ENCODE measurements at places on chromosomes 2 and 18. TPM values are rescaled to one million over a fixed set of nuclear protein-coding genes. Genes with fewer than 3 reads are reported as not detected.

LAPTM4A gene
- 214 TPM for polyA plus RNA-seq

ACADL gene
- 0.68 TPM for polyA plus RNA-seq

TMEM182 gene
- polyA plus RNA-seq: 2.9 TPM

CAPN13 gene
- polyA plus RNA-seq: 0.50 TPM

PARD6G gene
- polyA plus RNA-seq: 6.9 TPM

IL36A gene
- not detected for polyA plus RNA-seq

DNA sequence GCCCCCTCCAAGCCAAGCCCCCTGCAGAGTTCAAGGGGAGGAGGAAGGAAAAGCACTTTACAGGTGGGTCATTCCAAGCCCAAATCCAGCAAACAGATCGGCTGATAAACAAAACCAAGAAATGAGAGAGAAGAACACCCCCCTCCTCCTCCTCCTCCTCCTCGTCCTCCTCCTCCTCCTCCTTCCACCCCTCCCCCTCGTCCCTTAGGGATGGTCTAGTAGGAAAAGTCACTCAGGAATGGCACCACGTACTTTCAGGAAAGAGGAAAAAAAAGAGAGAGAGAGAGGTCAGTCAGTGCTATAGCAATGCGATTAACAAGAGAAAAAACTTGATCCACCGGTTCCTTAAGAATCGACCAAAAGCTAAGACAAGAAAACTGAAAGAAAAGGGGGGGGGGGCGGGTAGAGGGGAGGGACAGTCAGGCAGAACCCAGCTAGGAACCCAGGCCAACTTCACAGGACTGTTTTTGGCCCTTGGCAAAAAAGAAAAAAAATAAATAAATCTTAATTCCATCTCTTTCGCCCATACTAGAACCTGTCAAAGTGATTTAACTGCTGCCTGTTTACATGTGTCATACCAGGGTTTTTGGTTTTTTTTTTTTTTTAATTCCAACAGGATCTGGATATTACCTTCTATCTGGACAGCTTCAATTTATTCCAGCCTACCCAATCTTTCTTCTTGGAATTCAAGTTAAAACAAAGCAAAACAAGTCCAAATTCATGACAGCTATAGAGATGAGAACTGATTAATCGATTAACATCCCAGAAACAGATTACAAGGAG, 906 bp downstream of the IKZF2 start:
- DNase-seq: peak; percentile 79

GRCh38 chr2:235000426-235001236, 48.8 kb downstream of the SH3BP4 start:
- no peak for DNase-seq

- DNase-seq: peak; percentile 74
Measured at GRCh38 chr2:152336119-152336853, 1.3 kb downstream of the FMNL2 start.

DNA sequence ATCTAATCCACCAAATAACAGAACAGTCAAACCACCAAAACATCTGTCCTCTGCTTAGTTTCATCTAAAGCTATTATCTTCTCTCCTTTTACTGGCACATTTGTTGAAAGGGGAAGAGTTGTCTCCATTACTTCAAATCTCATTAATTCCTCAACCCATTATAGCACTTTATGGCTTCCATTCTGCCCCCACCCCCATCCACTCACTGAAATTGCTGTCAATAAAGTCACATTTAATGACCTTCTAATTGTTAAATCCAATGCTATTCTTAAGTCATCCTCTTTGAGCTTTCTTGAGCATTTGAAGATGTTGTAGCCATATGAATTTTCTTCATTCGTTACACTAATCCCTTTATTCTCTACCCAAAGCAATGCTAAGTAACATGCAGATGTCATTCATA, 5.2 kb downstream of the OXER1 start:
- DNase-seq: no peak

- no peak for DNase-seq
Measured at GRCh38 chr2:65507102-65508069, 75.0 kb upstream of the SPRED2 start.

GRCh38 chr2:160952464-160953254, 207.6 kb upstream of the TANK start:
- DNase-seq: no peak

DNA sequence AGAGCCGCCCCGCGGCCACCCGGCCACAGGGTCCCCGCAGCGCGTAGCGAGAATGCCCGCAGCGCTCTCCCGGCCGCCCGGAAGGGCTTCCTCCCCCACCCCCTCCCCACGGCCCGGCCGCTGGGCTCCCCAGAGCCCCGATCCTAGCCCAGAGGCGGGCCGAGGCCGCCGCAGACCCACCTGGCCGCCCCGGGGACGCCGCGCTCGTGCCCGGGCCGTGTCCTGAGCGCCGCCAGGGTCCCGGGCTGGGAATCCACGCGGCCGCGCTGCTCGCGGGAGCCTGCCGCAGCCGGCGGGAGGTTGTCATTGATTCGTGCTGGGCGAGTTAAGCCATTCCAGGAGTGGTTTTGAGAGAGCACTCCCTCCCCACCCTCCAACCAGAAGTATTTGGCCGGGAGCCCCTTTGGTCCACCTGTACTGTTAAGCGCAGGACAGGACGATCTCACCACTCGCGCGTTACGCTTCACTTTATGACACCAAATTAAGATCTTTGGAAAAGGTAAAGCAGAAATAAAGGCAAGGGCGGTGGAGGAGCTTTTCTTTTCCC, 206.4 kb upstream of the SMAD2 start:
- peak; percentile 49 for DNase-seq

DNA sequence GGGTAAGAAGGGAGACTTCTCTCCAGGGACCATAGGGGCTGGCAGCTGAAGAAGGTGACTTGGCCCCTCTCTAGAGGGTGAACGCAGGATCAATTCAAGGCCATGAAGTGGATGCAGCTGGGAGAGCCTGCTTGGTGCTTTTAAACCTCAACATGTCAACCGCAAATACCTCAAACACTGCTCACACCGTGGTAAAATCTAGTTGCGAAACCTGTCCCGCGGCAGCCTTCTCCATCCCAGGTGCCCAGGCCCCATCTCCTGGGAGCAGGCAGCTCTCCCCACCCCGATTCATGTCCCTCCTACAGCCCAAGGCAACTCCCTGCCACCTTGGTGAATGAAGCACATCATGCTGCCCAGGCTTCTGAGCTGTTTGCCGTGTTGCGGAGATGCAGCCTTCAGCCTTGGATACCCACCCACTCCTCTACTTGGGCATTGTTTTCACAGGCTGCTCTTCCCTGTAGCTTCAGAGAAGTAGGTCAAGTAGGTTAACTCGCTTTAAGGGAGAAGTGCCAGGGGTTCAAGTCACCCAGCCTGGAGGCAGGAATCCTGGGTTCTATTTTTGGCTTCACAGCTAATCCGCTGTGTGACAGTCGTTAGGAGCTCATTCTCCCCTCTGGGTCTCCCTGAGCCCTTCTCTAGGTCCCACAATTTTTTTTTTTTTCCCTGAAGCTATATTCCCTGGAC, 6.2 kb upstream of the EFR3B start:
- no peak for DNase-seq

GRCh38 chr2:35831385-35831784, 524.2 kb upstream of the CRIM1 start:
- DNase-seq: no peak

- no peak for DNase-seq
Measured at GRCh38 chr2:50754514-50754913, 277.4 kb downstream of the NRXN1 start.

- DNase-seq: no peak
Measured at GRCh38 chr2:201513271-201513670, 61.7 kb downstream of the STRADB start.

DNA sequence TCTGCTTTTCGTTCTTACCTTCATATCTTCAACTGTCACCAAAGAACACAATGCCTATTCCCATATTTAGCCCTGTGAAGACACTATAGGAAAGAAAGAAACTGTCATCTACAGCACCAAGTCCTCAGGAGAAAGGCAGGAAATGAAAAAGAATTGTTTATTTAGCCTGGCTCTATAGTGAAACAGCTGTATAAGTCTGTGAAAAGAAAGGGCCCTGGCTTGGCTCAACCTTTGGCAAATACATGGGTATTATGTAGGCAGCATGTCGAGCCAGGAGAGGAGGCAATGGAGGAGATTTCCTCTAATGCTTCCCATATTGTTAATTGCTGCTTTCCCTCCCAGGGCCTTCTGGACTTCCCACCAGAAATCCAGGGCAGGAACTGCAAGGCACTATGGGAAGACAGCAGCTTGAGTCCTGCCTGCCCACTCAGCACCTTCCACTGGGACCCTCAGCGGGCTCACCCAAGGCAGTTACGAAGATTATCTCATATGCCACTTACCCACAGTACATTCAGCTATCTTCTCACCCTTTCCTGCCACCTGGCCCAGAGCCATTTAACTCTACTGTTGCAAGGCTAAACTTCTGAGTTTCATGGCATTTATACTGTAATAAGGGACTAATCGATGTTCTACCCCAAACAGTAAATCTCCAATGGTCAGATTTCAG, 30.1 kb downstream of the SLC8A1 start:
- DNase-seq: no peak

- no peak for DNase-seq
Measured at GRCh38 chr2:54903736-54904554, 146.3 kb downstream of the RTN4 start.

- no peak for DNase-seq
Measured at GRCh38 chr2:114265261-114265660, 177.2 kb upstream of the DPP10 start.

Data from GM23338 (cell line).